Non-pigmented ciliary epithelial cell (primary cell): ENCODE measurements at places on chromosomes 1 and 21.
A peak's percentile ranks its signal among the peaks of the same experiment; 100 is the strongest.

DNA sequence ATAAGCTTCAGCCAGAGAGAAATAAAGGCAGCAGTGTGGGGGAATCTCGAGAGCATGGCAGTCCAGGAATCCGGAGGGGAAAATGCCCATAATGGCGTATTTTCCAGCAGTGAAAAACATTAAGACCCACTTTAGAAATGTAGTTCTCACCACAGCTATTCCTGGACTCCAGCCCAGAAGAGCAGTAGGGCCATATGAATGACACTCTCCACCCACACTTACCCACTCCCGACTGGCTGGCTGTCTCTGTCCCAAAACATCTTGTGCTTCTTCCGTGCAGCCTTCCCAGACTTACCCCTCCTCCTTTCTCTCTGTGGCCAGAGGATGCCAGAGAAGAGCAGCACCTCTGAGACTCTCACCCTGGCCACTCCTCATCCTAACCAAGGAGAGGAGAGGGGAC, 56.4 kb downstream of the TRABD2B start:
- peak; percentile 15 for DNase-seq

DNA sequence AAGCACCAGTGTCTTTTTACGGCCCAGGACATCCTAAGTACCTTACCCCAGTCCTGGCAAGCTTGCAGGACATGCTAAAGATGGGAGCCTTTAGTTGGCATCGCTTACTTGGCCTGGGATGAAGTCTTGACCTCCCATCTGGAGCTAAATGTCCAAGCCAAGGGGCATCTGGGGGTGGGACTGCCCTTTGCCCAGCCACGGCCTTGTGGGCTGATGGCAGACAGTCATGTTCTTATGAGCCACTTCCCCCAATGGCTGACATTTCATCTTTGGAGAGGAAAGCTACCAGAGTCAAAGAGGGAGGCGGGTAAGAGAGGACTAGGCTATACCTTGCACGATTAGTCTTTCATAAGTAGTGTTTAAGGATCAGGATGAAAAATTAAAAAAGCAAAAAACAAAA, 32.2 kb downstream of the OPTC start:
- DNase-seq: no peak

GRCh38 chr1:152904688-152905440, 3.5 kb upstream of the IVL start:
- no peak for DNase-seq

DNA sequence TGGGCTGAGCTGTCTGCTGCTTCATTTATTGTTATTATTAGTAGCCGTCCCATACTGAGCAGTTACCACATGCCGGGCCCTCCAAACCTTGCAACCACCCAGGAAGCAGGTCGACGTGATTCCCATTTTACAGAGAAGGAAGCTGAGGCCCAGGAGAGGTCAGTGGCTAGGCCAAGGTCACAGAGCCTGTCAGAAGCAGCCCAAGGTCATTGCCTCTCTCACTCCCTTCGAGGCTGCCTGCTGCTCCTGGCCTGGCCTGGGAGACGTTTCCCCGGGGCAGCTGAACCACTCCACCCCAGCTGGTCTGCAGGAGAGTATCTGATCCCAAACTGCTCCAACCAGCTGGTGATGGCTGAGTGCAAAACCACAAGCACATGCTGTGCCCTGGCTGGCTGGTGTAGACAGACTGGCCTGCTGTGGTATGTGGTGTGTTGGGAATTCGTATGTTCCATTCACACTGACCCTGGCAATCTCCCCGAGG, 6.5 kb downstream of the PADI4 start:
- no peak for DNase-seq

DNA sequence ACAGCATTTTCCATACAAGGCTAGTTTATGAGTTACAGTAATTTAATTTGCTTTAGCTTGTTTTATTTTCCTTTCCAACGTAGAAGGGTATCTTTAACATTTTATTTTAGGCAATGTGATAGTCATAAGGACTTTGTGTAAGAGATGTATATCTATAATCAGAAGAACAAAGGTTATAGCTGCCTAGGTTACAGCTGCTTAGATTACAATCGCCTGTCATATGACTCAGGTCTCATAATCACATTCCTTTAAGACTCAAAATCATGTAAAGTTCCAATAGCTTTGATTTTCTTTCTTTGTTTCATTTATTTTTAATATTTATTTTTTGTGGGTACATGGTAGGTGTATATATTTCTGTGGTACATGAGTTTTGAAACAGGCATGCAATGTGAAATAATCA, 37.8 kb upstream of the COP1 start:
- no peak for DNase-seq

- DNase-seq: no peak
These were observed 1.8 kb upstream of the ZBTB48 start for GRCh38 chr1:6577831-6578525.

- no peak for DNase-seq
These were observed 43.0 kb upstream of the RGL1 start for GRCh38 chr1:183761871-183762270.

DNA sequence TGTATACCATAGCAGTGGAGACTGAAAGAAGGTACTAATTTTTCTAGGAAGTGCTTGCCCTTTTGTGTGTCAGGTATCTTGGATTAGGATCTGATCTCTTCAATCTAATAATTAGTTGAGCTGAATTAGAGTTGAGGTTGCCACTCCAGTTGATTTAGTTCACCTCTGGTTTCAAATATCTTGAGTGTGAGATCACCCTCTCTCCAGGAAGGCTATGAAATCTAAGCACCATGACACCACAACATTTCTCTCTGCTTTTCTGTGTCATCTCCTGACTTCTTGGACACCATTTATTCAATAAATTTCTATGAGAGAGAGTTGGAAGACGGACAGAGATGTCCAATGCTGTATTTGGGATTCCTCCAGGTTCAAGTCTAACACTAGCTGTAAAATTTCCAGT, 212.8 kb downstream of the DYRK1A start:
- no peak for DNase-seq

DNA sequence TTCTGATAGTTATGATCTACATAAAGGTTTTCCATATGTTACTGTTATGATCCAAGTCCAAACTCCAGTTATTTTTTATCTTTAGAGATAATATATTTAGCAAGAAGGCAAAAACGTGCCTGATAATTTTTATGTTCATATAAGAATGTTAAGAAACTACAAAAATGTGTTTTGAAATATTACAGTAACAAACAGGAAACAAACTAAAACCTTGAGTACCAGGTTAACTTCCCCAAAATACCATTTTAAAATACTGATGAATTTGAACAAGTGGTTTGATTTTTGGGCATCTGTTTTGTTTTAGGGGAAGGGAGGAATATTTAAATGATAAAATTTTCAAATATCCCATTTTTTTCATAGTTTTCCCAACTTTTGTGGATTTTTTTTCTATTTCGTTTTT, 124.8 kb downstream of the NR5A2 start:
- DNase-seq: no peak

- no peak for DNase-seq
These were observed 23.7 kb downstream of the RWDD3 start for GRCh38 chr1:95257758-95258157.

DNA sequence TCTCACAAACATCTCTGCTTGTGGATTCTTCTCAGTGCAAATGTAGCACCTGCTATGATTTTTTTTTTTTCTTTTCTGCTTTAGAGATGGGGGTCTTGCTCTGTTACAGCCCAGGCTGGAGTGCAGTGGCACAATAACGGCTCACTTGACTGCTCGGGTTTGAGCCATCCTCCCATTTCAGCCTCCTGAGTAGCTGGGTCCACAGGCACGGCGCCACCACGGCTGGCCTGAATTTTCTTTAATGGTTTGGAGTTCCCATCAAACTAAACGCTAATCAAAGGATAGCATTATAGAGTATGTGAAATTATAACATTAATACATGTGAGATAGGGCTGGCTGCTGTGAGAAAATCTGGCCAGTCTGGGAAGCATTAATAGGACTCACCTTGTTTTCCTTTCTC, 7.2 kb upstream of the PTGER3 start:
- no peak for DNase-seq

DNA sequence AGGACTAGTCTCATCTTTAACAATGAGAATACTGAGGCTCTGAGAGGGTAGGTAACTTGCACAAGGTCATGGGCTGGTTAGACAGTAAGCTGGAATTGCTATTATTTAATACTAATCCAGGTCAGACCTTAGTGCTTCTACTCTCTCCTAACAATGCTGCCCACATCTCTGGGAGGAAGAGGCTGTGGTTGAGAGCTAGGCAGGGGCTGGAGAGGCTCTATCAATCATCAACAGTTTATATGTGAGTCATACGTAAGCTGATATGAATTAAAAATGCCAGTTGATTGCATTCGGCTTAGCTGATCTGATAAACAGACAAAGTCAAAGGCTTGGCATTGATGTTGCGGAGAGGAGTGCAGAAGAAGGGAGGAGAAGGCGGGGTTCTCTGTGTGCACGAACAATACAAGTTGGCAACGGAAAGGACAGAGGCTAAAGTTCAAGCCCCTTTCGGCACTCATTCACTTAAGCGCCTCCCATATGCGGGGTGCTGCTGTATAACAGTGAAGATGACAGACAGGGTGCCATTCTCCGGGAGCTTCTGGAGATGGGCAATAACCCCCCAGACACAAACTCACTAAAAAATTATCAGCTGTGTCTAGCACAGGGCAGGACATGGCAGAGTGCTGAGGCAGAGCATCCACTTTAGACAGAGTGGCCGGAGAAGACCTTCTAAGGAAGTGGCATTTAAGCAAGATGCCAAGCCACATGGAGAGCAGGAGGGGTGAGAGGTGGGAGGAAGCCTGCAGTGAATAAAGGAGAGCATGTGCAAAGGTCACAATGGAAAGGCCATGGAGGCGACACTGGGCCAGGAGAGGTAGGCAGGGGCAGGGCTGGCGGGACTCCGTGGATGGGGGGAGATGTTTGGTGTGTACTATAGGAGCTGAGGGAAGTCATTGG, 195.2 kb downstream of the ZSCAN20 start:
- DNase-seq: no peak

DNA sequence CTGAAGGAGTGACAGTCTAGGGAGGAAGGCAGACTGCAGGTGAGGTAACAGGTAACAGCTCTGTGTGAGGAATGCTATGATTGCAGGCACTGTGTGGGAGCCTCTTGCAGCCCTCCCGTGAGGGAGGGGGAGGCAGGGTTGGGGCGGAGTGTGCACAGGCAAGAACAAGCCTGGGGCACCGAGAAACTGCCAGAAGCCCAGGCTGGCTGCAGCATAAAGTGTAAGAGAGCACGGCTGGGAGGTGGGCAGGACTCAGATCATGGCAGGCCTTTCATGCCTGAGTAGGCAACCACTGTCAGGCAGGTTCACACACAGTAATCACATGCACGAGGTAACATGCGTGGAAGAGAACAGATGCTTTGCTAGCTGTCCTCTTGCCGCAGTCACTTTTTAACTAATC, 11.3 kb upstream of the RHEX start:
- DNase-seq: no peak

DNA sequence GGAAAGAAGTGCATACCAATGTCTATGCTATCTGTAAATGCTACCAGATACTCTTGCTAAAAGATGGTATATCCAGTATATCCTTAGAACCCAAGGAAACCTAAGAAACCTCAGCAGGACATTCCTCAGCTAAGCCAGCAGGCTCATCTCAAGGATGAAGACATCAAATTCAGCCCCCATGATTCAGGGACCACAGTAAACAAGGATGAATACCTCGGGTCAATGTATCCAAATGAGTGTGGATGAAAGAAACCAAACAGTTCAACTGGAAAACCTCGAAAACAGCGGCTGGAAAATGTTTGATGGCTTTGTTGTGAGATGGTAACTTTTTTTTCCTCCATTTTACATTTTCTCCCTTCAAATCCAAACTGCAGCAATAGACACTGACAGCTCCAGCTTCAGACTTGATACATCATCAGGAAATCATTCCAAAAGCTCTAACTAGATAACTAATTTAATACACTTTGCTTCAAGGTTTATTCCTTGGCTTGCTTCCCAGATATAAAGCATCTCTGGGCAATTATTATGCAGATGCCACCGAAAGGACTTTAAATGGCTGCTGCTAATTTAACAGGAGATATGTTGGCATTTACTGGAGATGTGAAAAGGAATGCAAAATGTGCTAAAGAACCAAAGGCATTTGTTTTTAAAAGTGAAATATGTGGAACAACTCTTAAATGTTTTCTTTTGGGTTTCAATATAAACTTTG, 73.6 kb downstream of the SMYD2 start:
- peak; percentile 34 for DNase-seq

DNA sequence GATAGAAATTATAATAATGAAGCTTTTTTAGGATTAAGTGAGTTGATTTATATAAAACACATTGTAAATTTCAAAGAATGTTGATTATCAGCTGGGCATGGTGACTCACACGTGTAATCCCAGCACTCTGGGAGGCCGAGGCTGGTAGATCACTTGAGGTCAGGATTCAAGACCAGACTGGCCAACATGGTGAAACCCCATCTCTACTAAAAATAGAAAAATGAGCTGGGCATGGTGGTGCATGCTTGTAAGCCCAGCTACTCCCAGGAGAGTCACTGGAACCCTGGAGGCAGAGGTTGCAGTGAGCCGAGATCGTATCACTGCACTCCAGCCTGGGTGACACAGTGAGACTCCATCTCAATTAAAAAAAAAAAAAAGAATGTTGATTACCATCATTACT, 18.4 kb downstream of the ADAMTS1 start:
- no peak for DNase-seq

GRCh38 chr21:40671716-40672115, 175.2 kb downstream of the DSCAM start:
- DNase-seq: no peak
